ENCODE measurements at places on chromosomes 6 and 20. TPM values are rescaled to one million over a fixed set of nuclear protein-coding genes. Genes with fewer than 3 reads are reported as not detected.

GRCh38 chr6:37675100-37675499 is 22.6 kb downstream of the MDGA1 start:
- DNase-seq, result no peak

- no peak for DNase-seq
Observed at GRCh38 chr6:158468666-158469065, 91.2 kb upstream of the TMEM181 start.

DNA sequence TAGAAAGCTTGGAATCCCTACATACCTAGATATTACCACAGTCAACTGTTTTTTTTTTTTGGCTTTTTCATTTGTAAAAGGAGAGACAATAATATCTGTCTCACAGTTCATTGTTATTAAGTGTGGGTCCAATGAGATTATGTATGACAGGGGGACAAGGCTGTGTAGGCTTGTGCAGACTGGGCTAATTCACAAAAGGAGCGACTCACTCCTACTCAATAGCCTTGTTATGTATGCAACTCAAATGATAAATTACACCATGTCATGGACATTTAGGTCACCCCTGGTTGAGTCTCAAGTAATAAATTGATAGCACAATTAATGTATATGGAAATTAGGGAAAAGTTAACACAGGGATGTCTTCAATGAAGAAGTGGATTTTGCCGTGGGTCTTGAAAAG is 208.2 kb upstream of the MAP3K7 start:
- DNase-seq, result no peak

DNA sequence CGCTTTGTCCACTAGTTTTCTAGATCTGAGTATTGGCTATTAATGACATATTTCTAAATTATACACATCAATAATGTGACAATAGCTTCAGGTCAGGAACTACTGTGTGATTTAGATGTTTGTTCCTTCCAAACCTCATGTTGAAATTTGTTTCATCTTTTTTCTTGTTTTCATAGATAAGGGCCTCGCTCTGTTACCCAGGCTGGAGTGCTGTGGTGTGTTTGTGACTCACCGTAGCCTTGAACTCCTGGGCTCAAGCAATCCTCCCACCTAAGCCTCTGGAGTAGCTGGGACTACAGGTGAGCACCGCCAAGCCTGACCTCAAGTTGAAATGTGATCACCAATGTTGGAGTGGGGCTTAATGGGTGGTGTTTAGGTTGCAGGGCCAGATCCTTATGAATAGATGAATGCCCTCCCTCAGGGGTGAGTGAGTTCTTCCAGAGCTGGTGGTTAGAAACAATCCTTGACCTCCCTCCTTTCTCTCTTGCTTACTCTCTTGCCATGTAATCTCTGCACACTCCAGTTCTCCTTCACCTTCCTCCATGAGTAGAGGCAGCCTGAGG is 5.9 kb upstream of the NQO2 start:
- DNase-seq, result no peak

DNA sequence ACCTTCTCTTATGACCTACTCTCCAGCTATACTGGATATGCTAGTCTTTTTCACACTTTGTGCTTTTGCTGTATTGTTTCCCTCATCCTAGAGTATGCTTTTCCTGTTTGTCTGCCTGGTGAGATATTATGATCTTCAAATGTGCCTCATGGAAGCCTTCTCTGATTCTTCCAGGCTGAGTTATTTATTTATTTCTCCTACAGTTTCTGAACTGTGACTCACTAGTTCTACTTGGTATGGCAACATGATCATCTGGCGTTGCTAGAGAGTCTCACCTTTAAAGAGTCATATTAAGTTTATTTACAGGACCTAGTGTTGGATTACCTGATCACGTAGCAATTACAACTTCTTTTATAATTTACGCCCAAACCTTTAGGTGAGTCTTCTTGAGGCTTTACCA is 81.2 kb upstream of the HDAC2 start:
- no peak for DNase-seq

GRCh38 chr6:134176264-134176975 is 124.0 kb upstream of the SLC2A12 start:
- no peak for DNase-seq

DNA sequence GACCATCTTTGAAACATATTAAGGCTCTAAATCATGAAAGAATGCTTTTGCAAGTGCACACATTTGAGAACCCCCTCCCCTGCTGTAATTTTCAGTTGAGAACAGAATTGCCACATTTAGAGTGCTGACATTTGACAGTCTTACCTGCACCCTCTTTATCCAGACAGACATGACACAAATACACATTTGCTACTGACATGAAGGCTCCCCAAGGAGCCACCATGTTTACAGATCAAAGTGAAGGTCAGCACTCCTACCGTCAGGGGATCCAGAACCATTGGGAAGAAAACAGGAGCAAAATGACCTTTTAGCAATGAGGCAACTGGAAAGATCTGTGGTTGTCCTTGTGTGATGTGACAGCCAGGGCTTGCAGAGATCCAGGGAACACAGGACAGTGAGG is 315.4 kb upstream of the CNR1 start:
- no peak for DNase-seq

GRCh38 chr6:167106406-167106805 is 16.5 kb upstream of the CCR6 start:
- no peak for DNase-seq

- no peak for DNase-seq
Observed at GRCh38 chr6:42756722-42757121, 10.8 kb upstream of the TBCC start.

DNA sequence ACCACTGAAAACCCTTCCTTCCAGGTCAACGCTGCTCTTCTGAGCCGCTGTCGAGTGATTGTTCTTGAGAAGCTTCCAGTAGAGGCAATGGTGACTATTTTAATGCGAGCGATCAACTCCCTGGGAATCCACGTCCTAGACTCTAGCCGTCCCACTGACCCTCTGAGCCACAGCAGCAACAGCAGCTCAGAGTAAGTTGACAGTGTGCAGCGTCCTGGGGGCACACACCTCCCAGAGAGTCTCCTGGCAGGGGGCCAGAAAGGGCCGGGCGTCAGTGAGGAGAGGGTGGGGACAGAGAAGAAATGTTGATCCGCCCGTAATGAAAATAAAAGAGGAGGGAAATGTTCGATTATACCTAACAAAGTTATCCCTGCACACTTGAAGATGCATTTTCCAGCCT is 5.0 kb downstream of the WRNIP1 start:
- no peak for DNase-seq

- DNase-seq, result no peak
Observed at GRCh38 chr6:75882734-75883133, 133.7 kb downstream of the MYO6 start.

- DNase-seq, result no peak
Observed at GRCh38 chr20:21546355-21546754, 32.5 kb upstream of the NKX2-2 start.

- no peak for DNase-seq
Observed at GRCh38 chr20:18405826-18406225, 61.0 kb downstream of the DZANK1 start.

DNA sequence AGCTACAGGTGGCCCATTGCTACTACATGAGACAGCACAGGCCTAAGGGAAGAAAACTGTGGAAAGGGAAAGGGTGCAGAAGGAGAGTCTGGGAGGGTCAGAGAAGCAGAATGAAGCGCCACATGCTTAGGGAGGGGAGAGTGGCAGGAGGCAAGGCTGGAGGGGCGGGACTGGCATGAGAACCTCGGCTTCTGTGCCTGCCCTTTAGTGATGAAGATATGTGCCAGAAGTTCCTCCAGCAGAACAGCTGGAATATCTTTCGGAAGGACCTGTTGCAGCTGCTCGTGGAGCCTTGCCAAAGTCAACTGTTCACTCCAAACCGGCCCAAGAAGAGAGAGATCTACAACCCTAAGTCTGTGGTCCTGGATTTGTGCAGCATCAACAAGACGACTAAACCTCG is 61.8 kb downstream of the CNBD2 start:
- no peak for DNase-seq

- DNase-seq, result no peak
Observed at GRCh38 chr6:13870214-13870830, 54.4 kb upstream of the RNF182 start.

DNA sequence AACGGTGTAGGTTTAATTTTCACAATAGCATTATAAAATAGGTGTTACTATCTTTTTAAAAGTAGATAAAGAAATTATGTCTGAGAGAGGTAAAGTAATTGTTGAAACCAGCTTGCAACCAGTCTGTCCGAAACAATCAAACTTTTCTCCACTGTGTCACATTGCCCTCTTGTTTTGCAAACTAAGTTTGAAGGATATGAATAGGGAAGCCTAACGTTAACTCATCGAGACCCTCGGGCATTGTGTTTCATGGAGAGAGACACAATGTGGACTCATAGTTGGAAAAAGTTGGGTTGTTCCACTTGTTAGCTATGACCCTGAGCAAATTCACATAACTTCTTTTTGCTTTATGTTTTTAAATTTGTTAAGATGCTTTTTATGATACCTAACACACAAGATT is 254.4 kb upstream of the IMPG1 start:
- no peak for DNase-seq

DNA sequence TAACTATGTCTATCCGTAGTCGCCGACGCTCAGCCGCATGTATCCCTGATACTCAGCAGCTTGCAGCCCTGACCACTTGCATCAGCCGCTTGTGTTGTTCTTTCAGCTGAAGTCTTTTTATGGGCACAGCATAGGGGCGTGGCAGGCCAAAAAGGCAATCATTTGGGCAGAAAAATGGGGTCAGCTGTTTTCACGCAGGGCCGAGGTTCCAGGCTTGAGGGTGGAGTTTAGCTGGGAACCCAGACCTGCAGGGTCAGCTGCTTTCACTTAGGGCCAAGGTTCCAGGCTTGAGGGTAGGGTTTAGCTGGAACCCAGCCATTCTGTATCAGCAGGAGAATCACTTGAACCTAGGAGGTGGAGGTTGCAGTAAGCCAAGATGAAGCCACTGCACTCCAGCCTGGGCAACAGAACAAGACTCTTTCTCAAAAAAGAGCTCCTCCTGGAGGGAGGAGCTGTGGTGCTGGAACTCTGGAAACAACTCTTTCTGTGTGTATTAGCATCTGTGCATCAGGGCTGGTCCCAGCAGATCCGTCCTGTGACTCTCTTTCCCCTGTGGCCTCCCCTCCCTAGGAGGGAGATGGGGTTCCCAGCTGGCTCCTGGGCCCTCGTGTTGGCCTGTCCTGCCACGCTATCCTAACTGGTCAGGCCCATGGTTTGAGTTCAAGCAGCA is 56.9 kb upstream of the PRND start:
- no peak for DNase-seq

DNA sequence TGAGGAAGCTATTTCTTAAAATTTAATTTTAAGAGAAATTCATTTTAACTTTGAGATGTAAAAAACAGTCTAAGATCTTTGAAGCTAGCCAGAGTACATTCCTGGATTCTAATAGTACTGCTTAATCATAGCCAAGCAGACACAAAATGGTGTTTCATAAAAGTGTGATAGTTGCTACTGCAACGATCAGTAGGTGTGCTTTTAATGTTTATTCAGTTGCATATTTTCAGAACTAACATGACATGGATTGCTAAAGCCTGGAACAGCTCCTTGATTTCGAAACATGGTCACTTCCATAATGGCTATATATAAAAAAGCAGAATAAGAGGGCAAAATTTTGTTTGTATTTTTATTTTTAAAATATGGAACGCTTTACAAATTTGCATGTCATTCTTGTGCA is 35.5 kb downstream of the SESN1 start:
- no peak for DNase-seq

- DNase-seq, result no peak
Observed at GRCh38 chr6:18577491-18577890, 190.3 kb downstream of the RNF144B start.

DNA sequence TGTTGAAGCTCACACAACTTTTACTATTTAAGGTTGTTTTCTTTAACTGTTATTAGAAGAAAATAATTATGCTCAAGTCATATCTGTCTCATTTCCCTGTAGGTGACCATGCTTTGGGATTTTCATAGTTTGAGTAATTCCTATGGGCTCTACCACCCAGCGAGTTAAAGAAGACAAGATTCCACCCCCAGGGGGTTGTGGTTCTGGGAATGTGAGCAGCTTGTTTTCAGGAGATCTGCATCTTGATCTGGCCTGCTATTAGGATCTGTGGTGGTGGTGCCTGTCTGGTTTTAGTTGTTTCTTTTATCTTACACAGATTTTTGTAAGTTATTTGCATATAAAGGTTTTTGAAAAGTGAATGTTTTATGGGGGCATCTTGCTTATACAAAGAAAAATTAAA is 20.2 kb upstream of the REV3L start:
- DNase-seq, result no peak

DNA sequence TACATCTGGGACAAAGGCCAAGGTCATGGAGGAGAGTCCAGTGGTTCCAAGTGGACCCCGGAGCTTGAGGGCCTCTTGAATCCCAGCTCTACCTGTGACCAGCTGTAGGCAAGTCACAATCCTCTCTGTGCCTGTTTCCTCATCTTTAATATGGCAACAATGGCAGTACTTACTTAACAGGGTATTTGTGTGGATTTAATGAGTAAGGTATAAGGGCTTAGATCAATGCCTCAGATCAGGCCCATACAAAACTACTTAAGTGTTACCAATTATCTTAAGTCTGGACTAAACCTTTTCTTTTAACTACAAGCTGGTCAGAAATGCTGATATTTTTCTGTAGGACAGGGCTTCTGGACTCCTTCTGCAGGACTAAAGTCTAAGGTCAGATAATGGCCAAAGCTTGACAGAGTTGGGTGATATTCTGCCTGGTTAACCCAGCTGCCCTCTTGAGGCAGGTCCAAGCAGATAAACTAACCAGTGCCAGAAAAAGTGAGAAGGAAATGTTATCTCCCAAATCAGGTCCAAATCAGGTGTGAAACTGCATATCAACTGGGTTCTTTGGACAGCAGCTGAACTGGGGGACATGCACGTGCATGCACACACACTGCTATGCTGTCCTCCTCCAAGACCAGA is 2.2 kb downstream of the SULF2 start:
- no peak for DNase-seq

GRCh38 chr20:62768551-62769287 is 27.6 kb upstream of the MRGBP start:
- DNase-seq, result no peak

The C6orf15 gene
- not detected for total RNA-seq

The ATP6V1G2 gene
- total RNA-seq, result 54.6 TPM

The PRSS16 gene
- 0.41 TPM for total RNA-seq

The EFCAB8 gene
- total RNA-seq, result not detected

The TFAP2C gene
- 2.4 TPM for total RNA-seq

The TP53TG5 gene
- total RNA-seq, result not detected

The LY6G6C gene
- not detected for total RNA-seq

The SEL1L2 gene
- 0.41 TPM for total RNA-seq

The TNXB gene
- total RNA-seq, result 4.5 TPM

The FRK gene
- total RNA-seq, result 0.41 TPM

The CST1 gene
- not detected for total RNA-seq

The UNC5CL gene
- total RNA-seq, result under 0.01 TPM

The PRDM13 gene
- not detected for total RNA-seq

The HLA-DRB5 gene
- 1.6 TPM for total RNA-seq

All from frontal cortex (tissue), 4 donors.